ENCODE measurements at places on chromosomes 12 and 14. TPM values are rescaled to one million over a fixed set of nuclear protein-coding genes. Genes with fewer than 3 reads are reported as not detected.

Gene IKZF4
- total RNA-seq, result 2.1 TPM

Gene OLR1
- total RNA-seq, result not detected

Gene PNMA1
- total RNA-seq, result 18.4 TPM

Gene KLRG1
- total RNA-seq, result 0.39 TPM

Gene PIP4P1
- 18.8 TPM for total RNA-seq

Gene DPPA3
- not detected for total RNA-seq

Gene EFS
- total RNA-seq, result 43.8 TPM

Gene SLCO1B1
- total RNA-seq, result not detected

Gene SCFD1
- total RNA-seq, result 105 TPM

Gene RPL10L
- not detected for total RNA-seq

Gene TMEM63C
- total RNA-seq, result 14.7 TPM

Gene KRT2
- total RNA-seq, result not detected

Gene ENO2
- 1.6 TPM for total RNA-seq

Gene RNASE9
- not detected for total RNA-seq

Gene ARHGDIB
- 223 TPM for total RNA-seq

Gene C14orf39
- not detected for total RNA-seq

Gene MSI1
- total RNA-seq, result 0.39 TPM

Gene TAS2R42
- not detected for total RNA-seq

Gene HHIPL1
- 7.5 TPM for total RNA-seq

Gene KRT78
- not detected for total RNA-seq

Gene WNT1
- total RNA-seq, result 0.11 TPM

Gene NDUFB1
- 181 TPM for total RNA-seq

Gene DPF3
- 0.11 TPM for total RNA-seq

Gene CLEC9A
- total RNA-seq, result not detected

Gene SLC41A2
- total RNA-seq, result 6.3 TPM

Gene OR4K14
- total RNA-seq, result not detected

Gene NFE2
- total RNA-seq, result under 0.01 TPM

Gene LMNTD1
- total RNA-seq, result not detected

Gene SPTB
- 0.98 TPM for total RNA-seq

Gene MUCL1
- not detected for total RNA-seq

Gene CD163L1
- total RNA-seq, result not detected

Gene OASL
- total RNA-seq, result not detected

Gene HOXC13
- 0.11 TPM for total RNA-seq

Gene TMPRSS12
- total RNA-seq, result under 0.01 TPM

Gene FAR2
- 1.1 TPM for total RNA-seq

Gene EMP1
- 106 TPM for total RNA-seq

Gene ENTPD5
- total RNA-seq, result 11.0 TPM

Gene PMCH
- not detected for total RNA-seq

Gene NUDT4
- total RNA-seq, result 34.2 TPM

Gene KCNC2
- not detected for total RNA-seq

Gene RPS29
- 2,719 TPM for total RNA-seq

Gene SLC38A2
- total RNA-seq, result 453 TPM

Gene IL31
- total RNA-seq, result not detected

All from placental epithelial cell (primary cell).